ENCODE measurements at places on chromosomes 7 and 10.
A peak's percentile ranks its signal among the peaks of the same experiment; 100 is the strongest.

- no peak overlapping the region for H3K4me3 ChIP-seq
- H3K4me1 ChIP-seq: peaks cover 37% of the 10 kb centered on the region
- no peak for DNase-seq
- no peaks in the 10 kb centered on the region for H3K27me3 ChIP-seq
- H3K36me3 ChIP-seq: no peaks in the 10 kb centered on the region
Measured at GRCh38 chr7:36202398-36202797, 49.3 kb downstream of the EEPD1 start.

- no peaks in the 10 kb centered on the region for H3K4me1 ChIP-seq
- no peaks in the 10 kb centered on the region for H3K36me3 ChIP-seq
- H3K4me3 ChIP-seq: no peak overlapping the region
- DNase-seq: no peak
- no peak overlapping the region for H3K27ac ChIP-seq
Measured at GRCh38 chr10:108241166-108241565, 1076.7 kb upstream of the SORCS1 start.

DNA sequence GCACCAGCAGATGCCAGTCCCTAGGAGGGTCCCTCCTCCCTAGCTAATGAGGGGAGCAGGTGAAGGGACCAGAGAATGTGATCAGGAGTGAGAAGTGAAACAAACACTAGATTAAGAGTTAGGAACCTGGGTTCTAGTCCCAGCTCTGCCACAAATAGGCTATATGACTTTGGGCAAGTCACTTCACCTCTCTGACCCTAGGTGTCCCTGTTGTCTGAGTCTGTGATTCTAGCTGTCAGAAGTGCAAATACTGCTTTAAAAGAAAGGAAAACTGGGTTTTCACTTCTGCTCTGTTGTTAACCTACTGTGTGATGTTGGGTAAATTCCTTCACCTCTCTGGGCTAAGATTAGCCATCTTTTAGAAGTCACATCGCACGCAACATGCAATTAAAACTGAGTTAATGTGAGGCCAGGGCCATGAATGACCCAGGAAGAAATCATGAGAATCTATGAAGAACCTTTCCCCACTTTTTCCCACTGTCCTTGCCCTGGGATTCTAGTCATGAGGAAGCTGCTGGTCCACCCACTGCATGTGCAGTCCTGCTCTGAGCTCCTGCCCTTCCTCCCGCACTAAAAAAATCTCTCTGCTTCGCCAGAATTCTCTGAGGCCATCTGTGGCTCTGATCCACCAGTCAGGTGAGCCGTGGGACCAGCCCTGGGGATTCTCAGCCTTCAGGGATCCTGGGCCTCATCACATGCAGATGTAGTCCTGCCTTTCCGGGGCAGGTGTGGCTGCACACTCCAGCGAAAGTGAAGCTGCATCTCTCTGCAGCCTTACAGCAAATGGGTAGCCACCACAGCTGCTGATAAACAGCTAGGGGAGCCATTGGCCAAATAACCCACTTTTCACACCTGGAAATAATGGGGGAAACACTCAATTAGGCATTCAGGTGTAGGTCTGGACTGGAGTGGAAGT is 181.7 kb downstream of the PLXNA4 start:
- peaks cover 7% of the 10 kb centered on the region for H3K4me1 ChIP-seq
- H3K4me3 ChIP-seq: no peak overlapping the region
- H3K36me3 ChIP-seq: no peaks in the 10 kb centered on the region
- H3K27me3 ChIP-seq: no peaks in the 10 kb centered on the region
- no peak overlapping the region for H3K27ac ChIP-seq

DNA sequence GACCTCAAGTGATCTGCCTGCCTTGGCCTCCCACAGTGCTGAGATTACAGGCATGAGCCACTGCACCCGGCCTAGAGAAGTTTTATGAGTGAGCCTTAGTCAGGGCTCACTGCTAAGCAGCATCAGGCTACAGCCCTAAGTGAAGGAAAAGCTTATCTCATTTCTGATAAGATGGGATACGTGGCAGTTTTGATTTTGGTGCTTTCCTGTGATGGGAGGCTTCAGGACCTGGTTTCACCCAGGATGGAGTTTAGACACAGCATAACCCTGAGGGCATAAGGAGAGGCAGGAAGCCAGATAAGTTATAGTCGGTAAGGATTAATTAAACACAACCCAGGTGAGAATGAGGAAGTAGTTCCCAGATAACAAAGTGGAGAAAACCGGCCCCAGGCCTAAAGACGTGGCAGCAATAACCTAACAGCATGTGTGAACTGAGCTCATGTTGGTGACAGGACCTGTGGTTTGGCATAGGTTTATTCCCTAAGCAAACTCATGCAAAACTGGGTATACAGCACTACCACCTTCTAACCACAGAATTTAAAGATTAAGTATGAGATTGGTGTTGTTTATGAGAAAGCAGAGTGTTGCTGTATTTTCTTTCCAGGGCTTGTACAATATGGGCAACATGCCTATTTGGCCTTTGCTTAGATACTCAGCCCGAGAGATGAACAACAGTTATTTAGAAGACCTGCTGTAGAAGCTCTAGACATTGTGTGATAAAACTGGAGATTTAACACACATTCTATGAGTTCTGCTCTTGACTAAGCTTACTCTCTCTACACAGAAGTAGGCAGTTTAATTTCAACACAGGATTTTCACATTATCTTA is 119.4 kb downstream of the COL28A1 start:
- no peak overlapping the region for H3K27ac ChIP-seq
- H3K4me1 ChIP-seq: peaks cover 8% of the 10 kb centered on the region
- no peaks in the 10 kb centered on the region for H3K36me3 ChIP-seq

DNA sequence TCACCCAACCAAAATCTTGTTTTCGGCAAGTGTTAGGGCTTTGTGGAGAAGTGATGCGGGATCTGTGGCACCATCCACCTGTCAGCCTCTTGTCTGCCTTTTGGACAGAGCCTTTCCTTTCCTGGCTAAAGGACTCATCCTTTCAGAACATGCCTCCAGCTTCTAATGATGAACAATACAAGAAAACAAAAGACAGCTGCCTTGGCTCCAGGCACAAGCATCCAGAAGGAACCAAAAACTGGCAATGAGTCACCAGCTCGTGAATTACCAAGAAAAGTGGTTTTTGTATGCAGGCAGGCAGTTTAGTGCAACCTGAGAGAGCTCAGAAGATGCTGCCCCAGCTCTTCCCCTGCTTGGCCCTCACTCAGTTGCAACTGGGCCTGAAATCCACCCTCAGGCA is 84.6 kb upstream of the NAMPT start:
- no peaks in the 10 kb centered on the region for H3K36me3 ChIP-seq
- DNase-seq: no peak
- no peaks in the 10 kb centered on the region for H3K4me1 ChIP-seq
- no peak overlapping the region for H3K27ac ChIP-seq
- no peak overlapping the region for H3K4me3 ChIP-seq

GRCh38 chr7:29843093-29843492 is 36.8 kb downstream of the WIPF3 start:
- H3K27me3 ChIP-seq: peaks cover 4% of the 10 kb centered on the region
- H3K4me3 ChIP-seq: no peak overlapping the region
- H3K36me3 ChIP-seq: no peaks in the 10 kb centered on the region
- no peak for DNase-seq
- no peak overlapping the region for H3K27ac ChIP-seq

GRCh38 chr10:110857265-110858171 is 14.2 kb upstream of the PDCD4 start:
- no peaks in the 10 kb centered on the region for H3K36me3 ChIP-seq
- peaks cover 80% of the 10 kb centered on the region for H3K4me1 ChIP-seq
- peak; percentile 74 for DNase-seq
- H3K27ac ChIP-seq: peak overlapping the region; percentile 77
- no peaks in the 10 kb centered on the region for H3K27me3 ChIP-seq

- no peak overlapping the region for H3K27ac ChIP-seq
- no peaks in the 10 kb centered on the region for H3K4me1 ChIP-seq
- no peak overlapping the region for H3K4me3 ChIP-seq
- no peaks in the 10 kb centered on the region for H3K27me3 ChIP-seq
- H3K36me3 ChIP-seq: no peaks in the 10 kb centered on the region
Measured at GRCh38 chr10:83522881-83523386, 616.4 kb upstream of the GHITM start.

- no peak for DNase-seq
- peaks cover 4% of the 10 kb centered on the region for H3K4me1 ChIP-seq
- no peaks in the 10 kb centered on the region for H3K36me3 ChIP-seq
- no peak overlapping the region for H3K4me3 ChIP-seq
- no peaks in the 10 kb centered on the region for H3K27me3 ChIP-seq
Measured at GRCh38 chr7:82678259-82678658, 234.7 kb upstream of the CACNA2D1 start.

DNA sequence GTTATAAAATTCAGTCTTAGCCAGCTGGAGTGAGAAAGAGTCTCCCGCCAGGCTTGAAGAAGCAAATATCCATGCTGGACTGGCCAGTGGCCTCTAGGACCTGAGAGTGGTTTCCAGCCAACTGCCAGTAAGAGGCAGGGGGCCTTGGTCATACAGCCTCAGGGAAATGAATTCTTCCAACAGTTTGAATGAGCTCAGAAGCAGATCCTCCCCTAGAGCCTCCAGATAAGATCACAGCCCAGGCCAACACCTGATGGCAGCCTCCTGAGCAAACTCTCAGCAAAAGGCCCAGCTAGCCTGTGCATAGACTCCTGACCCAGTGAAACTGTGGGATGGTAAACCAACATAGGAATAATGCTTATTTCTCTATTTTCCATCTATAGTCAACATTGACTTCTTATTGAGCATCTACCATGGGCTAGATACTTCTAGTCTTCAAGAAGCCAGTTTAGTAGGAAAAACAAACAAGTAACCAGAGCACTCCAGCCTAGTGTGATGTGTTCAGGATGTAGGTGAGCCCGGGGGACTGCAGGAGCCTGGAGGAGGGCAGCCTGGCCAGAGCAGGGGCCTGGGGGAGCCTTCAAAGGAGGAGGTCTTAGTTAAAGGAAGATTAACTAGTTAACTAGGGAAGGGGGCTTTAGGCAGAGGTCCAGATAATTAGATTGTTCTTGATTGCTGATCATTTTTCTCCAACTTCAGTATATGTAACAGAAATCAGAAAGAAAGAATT is 115.4 kb upstream of the ADO start:
- peaks cover 41% of the 10 kb centered on the region for H3K4me1 ChIP-seq
- H3K36me3 ChIP-seq: no peaks in the 10 kb centered on the region
- DNase-seq: no peak
- H3K27me3 ChIP-seq: no peaks in the 10 kb centered on the region
- peak overlapping the region; percentile 42 for H3K27ac ChIP-seq

GRCh38 chr7:158428837-158429753 is 158.5 kb downstream of the PTPRN2 start:
- H3K27ac ChIP-seq: no peak overlapping the region
- no peak for DNase-seq
- H3K36me3 ChIP-seq: no peaks in the 10 kb centered on the region
- H3K4me1 ChIP-seq: no peaks in the 10 kb centered on the region
- no peak overlapping the region for H3K4me3 ChIP-seq

- no peaks in the 10 kb centered on the region for H3K27me3 ChIP-seq
- no peak overlapping the region for H3K27ac ChIP-seq
- no peaks in the 10 kb centered on the region for H3K4me1 ChIP-seq
- DNase-seq: no peak
Measured at GRCh38 chr10:34731885-34732701, 83.0 kb downstream of the PARD3 start.

DNA sequence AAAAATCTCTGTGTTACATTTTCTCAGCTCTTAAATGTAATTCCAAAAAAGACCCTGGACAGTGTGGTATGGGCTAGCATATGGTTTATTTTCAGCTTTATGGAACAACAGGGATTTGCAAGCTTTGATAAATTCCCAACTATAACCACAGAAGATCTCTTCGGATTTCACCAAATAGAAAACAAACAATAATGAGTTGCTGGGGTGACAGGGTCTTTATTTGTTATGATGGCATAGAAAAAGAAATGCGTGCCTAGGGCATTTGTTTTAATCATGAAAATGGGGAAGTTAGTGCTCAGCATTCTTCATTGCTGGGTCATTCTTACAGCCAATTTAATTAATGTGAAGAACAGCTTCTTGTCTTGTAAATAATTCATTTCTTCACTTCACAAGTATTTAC is 139.0 kb downstream of the LRRN3 start:
- H3K27me3 ChIP-seq: no peaks in the 10 kb centered on the region
- DNase-seq: no peak
- H3K4me3 ChIP-seq: no peak overlapping the region
- no peak overlapping the region for H3K27ac ChIP-seq

- H3K27me3 ChIP-seq: no peaks in the 10 kb centered on the region
- H3K36me3 ChIP-seq: no peaks in the 10 kb centered on the region
- H3K4me1 ChIP-seq: no peaks in the 10 kb centered on the region
- no peak for DNase-seq
- H3K4me3 ChIP-seq: no peak overlapping the region
- H3K27ac ChIP-seq: no peak overlapping the region
Measured at GRCh38 chr10:97163781-97164501, 21.8 kb downstream of the SLIT1 start.

- H3K4me1 ChIP-seq: no peaks in the 10 kb centered on the region
- H3K4me3 ChIP-seq: no peak overlapping the region
- H3K27me3 ChIP-seq: no peaks in the 10 kb centered on the region
- H3K27ac ChIP-seq: no peak overlapping the region
- H3K36me3 ChIP-seq: peaks cover 92% of the 10 kb centered on the region
Measured at GRCh38 chr7:105112440-105113418, 98.7 kb downstream of the KMT2E start.

DNA sequence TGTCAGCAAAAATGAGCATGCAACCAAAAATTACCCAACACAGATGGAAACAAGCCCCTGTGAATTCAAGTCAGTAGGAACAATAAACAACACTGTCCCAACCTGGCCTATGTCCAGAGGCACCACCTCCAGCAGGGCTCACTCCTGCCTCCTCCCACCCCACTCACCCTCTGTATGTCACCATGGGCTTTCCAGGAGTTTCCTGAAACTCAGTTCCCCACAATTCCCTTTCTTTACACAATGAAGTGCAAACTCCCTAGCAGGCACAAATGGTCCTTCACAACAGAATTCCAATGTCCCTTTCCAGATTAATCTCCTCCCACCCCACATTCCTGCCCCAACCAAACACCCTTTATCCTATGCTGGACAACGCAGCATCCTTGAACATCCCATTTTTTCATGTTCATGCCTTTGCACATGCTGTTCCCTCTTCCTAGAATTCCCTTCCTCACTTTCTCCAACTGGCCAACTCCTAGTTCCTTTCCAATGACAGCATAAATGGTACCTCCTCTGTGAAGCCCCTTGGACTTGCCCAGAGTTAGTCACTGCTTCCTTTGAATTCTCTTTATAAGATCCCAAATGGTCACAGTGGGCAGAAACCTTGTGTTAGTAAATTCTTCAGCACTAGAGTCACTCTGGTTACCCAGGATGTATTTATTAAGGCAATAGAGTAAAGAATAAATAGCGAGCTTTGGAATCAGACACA is 157.5 kb downstream of the SLIT1 start:
- H3K4me1 ChIP-seq: no peaks in the 10 kb centered on the region
- no peak for DNase-seq
- H3K27me3 ChIP-seq: no peaks in the 10 kb centered on the region
- H3K4me3 ChIP-seq: no peak overlapping the region

DNA sequence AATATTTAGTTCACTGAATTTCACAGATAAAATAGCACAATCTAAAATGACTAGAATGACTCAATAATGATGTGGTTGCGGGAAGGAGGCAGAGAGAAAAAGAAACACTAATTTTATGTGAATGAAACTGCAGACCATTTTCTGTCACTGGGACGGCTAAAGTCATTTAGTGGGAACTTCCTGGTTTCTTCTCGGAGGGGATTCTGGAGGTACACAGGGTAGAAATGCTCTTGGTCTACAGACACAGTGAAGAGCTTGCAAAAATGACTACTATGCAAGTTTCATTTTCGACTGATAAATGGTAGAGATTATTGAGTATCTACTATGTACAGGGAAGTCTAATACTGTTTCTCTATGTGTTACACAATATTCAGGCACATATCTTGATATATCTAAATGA is 63.5 kb upstream of the LRRN3 start:
- no peaks in the 10 kb centered on the region for H3K27me3 ChIP-seq
- H3K36me3 ChIP-seq: no peaks in the 10 kb centered on the region
- H3K4me1 ChIP-seq: peaks cover 8% of the 10 kb centered on the region
- no peak for DNase-seq
